Breast epithelium (tissue), 4 donors: ENCODE measurements at places on chromosomes 2 and 18.

DNA sequence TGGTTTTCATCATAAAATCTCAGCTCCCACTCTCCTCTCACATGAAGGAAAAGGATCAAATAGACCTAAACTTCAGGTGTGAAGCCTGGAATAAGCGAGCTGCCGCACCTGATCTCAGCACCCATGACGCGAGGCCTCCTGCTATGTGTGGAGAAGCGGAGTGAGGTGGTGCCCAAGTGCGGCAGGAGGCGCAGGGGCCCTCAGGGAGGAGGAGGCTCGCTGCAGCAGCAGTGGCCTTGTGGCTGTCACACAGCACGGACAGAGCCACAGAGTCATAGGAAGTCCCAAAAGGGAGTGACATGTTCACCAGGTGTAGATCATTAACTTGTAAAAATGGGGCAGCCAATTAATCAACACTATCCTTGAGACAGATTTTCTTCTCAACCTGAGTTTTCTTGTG lies 9.1 kb downstream of the SCLY start:
- DNase-seq, result no peak

- no peak for DNase-seq
These were observed 927.7 kb downstream of the CCDC85A start for GRCh38 chr2:57111531-57111930.

- DNase-seq, result no peak
These were observed 58.1 kb upstream of the GPC1 start for GRCh38 chr2:240377366-240377765.

GRCh38 chr2:42928692-42929545 lies 136.5 kb upstream of the HAAO start:
- no peak for DNase-seq

DNA sequence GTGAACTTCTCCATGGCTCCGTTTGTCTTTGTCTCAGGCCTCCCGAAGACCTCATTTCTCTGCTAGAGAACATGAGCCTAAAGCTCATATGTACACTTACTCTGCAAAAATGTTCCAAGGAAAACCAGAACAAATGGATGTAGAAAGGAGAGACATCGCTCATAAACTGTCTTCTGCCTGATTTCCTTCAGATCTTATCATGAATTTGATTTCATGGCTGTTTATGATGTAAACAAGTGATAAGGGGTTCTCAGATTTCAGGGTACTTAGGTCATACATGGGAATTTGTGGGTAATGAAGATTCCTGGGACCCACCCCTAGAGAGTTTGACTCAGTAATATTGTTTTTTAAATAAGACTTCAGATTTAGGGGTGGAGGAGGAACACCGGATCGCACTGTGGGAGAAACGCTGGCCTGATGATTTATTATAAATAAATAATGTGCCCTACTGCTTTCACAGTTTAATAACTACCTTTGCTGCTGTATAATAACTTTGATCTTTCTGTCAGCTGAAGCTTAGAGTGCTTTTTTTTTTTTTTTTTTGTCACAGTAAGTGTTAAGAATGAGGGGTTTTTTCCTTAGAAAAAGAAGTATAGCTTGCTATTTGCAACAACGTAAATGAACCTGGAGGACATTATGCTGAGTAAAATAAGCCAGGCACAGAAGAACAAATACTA lies 14.9 kb downstream of the AOX1 start:
- DNase-seq, result no peak

GRCh38 chr18:45106331-45106774 lies 425.7 kb downstream of the SETBP1 start:
- DNase-seq, result no peak

DNA sequence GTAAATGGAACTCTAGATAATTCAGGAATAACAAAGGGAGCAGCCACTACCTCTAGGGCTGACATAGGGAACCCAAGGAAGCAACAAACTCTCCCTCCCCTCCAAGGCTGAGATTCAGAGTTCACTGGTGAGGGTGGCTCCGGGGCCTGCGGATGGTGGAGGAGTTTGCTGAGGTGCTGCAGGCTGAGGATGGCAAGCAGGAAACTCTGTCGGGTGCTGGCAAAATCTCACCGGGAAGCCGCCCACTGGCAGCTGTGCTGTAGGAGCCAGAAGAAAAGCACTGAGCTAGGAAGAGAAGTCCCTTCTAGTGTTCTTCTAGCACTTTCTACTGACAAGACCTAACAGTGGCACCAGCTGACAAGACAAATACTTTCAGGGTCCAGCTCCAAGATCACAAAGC lies 12.5 kb upstream of the HAAO start:
- DNase-seq, result no peak

- DNase-seq, result no peak
These were observed 24.3 kb downstream of the COA5 start for GRCh38 chr2:98583816-98584618.

GRCh38 chr2:26745609-26746327 lies 18.3 kb upstream of the SLC35F6 start:
- peak; percentile 80 for DNase-seq

DNA sequence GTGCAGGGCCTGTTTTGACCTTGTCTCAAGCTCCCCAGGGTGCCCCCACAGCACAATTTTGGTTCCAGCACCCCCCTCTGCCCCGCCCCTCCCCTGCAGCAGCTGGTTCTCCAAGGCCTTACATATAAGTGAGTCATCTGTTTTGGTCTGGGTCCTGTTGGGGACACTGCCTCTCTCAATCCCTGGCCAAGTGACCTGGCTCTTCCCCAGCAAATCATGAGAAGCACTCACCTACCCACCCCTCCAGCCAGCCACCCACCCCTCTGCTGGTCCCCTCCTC lies 90.5 kb downstream of the INHBB start:
- DNase-seq, result no peak

GRCh38 chr2:10980071-10980470 lies 68.3 kb downstream of the KCNF1 start:
- DNase-seq, result no peak

- no peak for DNase-seq
These were observed 43.8 kb upstream of the PEX13 start for GRCh38 chr2:60973705-60974104.

DNA sequence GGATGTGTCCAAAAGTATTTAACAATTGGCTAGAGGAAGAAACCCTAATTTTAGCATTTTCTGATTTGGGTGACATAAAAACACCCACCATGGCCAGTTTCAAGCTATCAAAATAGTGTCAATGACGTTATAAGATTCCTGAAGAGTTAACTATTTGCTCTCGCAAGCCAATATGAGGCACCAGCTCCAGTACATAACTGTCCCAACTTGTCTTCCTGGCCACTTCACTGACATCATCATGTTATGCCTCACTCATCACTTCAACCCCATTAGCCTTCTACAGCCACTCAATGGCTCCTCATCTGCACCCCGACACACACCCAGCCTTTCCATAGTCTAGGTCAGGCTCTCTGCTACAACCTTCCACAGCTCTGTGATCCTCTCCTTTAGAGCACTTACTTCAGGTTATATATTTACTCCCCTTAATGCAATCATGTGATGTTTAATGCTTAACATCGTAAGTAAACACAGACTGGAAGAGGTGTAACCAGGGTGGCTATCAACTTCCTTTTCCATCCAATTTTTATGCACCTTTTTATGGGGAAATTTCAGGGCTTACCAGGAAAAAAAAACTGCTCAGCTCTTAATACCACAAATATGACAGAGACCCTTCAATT lies 158.7 kb downstream of the VWC2L start:
- DNase-seq, result no peak

GRCh38 chr2:131046918-131047652 lies 46.2 kb downstream of the FAM168B start:
- DNase-seq, result no peak

- DNase-seq, result no peak
These were observed 91.7 kb upstream of the EPC2 start for GRCh38 chr2:148552675-148553331.

GRCh38 chr2:26345545-26346453 lies at the start of gene SELENOI:
Gene SELENOI (plus strand): TSS chr2:26346143. CDS start chr2:26346233, 90 bp downstream.
- DNase-seq, result peak; percentile 99

DNA sequence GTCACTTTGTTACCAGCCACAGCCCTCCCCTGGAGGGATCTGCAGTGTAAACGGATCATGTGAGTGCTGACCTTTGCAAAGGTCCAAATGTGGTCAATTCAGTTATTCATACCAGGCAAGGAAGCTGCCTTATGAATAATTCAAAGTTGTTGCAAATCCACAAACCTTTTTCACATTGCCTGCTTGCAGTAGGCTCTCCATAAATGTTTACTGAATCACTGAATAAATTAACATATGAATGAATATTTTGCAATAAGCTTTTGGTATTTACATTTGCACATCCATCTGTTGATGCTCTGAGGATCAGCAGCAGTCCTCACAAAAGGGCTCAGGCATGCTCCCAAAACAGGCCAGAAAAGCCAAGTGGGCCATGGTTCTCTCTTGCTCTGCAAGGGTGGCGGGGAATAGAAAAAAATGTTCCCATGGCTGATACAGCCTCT lies 156.8 kb downstream of the VAPA start:
- no peak for DNase-seq

- DNase-seq, result peak; percentile 43
These were observed 157.5 kb downstream of the ZFP36L2 start for GRCh38 chr2:43068631-43069517.

- DNase-seq, result no peak
These were observed 10.8 kb downstream of the GLS start for GRCh38 chr2:190891372-190891771.

GRCh38 chr2:240572141-240573031 lies 4.1 kb downstream of the RNPEPL1 start:
- DNase-seq, result no peak

DNA sequence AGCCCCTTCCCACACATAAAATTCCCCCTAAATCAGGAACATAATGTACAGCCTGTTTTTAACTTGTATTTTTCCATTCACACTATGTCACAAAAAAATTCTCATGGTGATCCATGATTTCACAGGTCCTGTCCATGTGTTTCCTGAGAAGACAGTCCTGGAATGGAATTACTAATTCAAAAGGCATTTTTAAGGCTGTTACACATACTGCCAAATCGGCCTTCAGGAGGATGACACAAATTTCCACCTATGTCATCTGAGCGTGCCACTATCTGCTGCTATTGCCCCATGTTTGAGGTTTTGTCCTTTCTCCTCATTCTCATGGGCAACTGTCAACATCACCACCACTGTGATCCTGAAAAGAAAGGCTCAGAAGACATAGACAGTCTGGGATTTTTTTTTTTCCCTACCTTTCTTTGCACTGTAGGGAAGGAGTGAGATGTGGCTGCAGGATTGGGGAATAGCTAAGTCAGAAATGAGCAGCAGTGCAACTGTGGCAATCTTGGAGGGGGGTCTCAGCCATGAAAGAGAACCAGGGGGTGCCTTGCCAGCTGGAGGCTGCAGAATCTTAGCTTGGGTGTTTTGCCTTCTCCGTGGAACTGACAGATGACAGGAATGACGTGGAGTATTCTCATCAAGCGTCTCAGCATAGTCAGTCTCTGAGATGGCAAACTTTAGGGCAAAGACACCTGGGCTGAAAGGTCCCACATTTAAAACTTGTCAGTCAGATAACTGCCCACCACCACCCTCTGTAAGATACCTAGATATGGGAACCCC lies 73.4 kb downstream of the MARCHF4 start:
- DNase-seq, result no peak

DNA sequence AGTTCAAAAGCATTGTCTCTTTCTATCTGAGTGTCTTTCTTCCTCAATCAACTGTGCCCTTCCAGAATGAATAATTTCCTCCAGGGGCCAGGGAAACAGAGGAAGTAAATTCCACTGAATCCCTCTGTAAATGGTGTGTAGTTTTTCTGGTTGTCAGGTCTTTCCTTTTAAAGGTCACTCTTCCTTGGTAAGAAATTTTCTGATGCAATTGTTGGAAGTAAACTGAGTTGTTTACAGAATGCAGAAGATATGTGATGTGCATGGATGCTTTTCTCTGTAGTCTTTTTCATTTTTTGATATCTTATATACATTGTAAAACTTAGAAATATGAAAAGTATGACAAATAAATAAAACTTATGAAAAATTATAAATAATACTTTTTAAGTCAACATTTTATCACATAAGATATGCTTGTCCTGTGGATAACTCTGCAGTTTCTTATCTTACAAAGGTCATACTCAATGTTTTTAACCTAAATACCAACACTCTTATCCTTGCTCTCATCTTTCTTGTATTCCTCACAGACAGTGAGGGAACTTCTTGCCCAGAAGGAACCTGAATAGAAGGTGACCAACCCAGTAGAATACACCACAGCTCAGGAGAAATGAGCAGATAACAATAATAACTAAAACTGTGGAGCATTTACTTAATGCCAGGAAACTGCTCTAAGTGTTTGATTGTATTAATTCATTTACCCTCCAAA lies 234.5 kb downstream of the METTL4 start:
- no peak for DNase-seq

- no peak for DNase-seq
These were observed 148.1 kb downstream of the PRPF40A start for GRCh38 chr2:152569186-152569585.

DNA sequence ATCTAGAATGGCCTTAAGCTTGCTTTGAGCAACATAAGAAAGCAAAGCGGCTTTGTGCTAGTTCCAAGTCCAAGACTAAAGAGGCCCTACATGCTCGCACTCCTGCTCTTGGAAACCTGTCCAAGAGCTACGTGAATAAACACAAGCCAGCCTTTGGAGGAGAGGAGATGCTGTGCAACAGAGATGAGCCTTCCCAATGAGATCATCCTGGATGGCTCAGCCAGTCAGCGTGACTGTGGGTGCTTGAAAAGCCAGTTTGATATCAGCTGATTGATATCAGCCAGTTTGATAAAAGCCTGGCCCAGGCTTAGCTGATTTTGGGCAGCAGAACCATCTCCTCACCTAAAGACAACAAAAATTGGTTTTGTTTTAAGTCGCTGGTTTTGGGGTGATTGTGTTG lies 481.0 kb upstream of the DSEL start:
- DNase-seq, result no peak

GRCh38 chr18:75216212-75216910 lies 5.8 kb downstream of the TSHZ1 start:
- no peak for DNase-seq

GRCh38 chr18:79937103-79937860 lies 14.2 kb downstream of the SLC66A2 start:
- DNase-seq, result peak; percentile 19

DNA sequence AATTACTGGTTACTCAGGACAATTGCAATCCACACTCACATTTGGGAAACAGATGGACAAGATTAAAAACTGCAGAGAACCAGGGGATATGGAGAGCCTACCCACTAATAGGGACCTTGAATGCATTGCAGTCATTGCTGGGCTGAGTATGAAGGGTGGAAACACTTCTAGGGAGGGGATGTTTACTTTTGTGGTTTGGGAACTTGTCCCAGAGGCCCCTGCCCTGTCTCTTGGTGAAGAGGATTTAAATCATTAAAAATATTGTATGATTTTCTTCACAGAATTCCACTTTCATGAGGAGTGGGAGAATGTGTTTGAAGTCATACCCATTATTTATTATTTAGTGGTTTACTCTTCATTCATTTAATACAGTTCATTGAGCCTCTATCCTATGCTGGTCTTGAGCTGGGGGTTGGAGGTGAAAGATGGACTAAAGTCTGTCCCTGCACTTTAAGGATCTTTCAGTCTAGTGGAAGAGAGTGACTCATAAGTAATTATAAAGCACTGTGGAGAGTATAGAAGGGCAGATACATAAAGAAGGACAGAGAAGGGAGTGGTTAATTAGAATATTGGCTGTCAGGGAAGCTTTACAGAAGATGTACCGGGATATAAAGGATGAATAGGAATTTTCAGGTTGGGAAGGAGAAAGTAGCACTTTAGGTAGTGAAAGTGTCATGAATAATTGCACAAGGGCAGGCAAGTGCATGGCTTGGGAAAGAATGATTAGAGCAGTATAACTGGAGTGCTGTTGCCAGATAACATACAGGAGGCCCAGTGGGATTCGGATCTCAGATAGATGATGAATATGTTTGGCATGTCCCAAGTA lies 313.4 kb downstream of the LPIN1 start:
- DNase-seq, result no peak

- no peak for DNase-seq
These were observed 271.0 kb upstream of the CDH20 start for GRCh38 chr18:61062258-61062657.
